ENCODE measurements at places on chromosomes 4 and X.

GRCh38 chrX:17535229-17535628 is 160.2 kb downstream of the NHS start:
- no peak for DNase-seq

- DNase-seq: no peak
Measured at GRCh38 chr4:36523182-36523581, 241.8 kb downstream of the DTHD1 start.

DNA sequence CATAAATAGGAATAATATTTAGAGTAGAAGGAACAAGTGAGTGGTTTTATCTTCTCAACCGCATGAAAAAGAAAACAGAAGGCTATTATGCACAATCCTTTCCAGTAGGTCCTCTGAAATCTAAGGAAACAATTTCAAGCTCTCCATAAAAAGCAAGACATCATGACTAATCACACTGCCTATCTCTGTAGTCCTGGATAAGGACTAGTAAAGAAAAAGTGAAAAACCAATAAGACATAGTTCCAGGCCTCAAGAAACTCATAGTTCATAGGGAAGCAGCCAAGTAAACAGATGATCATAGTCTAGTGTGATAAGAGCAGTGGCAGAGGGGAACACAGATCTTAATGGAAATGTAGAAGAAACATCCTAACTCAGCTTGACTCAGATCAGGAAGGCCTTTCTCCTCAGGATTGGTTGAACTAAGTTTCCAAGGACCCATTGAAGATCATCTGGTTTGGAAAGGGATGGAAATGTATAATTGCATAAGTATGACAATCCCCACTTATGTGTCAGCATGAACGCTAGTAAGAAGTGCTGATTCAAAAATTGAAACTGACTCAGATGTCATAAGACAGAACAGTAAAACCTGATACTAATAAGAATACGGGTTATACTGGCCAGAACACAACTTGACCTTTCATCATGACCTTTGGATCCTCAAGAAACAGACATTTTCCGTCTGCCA is 155.3 kb downstream of the GRIA3 start:
- DNase-seq: no peak

DNA sequence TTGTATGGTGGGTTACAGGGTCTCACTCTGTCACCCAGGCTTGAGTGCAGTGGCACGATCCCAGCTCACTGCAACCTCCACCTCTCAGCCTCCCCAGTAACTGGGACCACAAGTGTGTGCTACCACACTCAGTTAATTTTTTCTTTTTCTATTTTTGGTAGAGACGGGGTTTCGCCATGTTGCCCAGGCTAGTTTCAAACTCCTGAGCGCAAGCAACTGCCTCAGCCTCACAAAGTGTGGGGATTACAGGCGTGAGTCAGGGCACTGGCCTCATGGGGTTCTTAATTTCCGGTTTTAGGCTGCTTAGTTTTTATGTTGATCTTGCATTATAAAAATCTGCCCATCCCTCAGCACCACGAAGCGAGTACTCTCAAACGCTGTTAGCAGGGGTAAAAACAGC is 6.7 kb downstream of the BCAP31 start:
- DNase-seq: no peak

DNA sequence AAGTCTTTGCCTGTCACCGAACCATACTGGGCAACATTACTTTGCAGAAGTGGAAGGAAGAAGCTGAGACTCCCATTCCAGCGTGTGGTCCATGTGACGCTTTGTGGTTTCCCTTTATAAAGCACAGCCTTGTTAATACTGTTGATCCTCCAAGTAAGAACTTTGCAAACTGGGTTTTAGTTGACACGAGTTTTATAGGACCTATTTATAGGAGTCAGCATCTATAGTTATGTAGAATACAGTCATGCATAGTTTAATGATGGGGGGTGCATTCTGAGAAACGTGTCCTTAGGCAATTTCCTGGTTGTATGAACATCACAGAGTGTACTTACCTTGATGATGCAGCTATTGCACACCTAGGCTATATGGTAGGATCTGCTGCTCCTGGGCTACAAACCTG is 1879.4 kb upstream of the TENM3 start:
- no peak for DNase-seq

- DNase-seq: no peak
Measured at GRCh38 chr4:150039274-150040127, 38.7 kb upstream of the DCLK2 start.

GRCh38 chr4:47372561-47372960 is 90.9 kb downstream of the COMMD8 start:
- DNase-seq: no peak

- no peak for DNase-seq
Measured at GRCh38 chr4:80831383-80832361, 198.8 kb upstream of the BMP3 start.

DNA sequence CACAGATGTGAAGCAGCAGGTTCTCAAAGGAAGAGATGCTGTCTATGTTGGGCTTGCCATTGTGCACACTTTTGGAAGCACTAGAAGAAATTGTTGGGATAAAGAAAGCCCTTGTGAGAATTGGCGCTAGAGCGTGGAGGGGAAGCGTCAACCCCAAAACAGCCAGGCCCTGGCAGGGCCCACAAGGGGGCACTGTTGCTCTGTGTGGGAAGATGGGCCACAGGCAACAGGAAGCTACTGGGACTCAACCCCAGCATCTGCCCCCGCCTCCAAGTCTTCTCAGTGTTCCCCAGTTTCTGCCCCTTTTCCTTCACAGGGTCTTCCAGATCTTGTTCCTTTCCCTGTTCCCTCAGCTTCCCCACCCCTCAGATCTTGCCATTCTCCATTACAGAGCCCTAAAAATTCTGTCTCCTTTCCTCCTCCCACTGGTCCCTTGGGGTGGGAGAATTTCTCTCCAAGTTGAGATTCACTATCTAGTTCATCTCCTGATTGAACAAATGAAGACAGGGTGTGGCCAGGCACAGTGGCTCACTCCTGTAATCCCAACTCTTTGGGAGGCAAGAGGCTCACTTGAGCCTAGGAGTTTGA is 85.5 kb downstream of the STARD8 start:
- DNase-seq: peak; percentile 14

DNA sequence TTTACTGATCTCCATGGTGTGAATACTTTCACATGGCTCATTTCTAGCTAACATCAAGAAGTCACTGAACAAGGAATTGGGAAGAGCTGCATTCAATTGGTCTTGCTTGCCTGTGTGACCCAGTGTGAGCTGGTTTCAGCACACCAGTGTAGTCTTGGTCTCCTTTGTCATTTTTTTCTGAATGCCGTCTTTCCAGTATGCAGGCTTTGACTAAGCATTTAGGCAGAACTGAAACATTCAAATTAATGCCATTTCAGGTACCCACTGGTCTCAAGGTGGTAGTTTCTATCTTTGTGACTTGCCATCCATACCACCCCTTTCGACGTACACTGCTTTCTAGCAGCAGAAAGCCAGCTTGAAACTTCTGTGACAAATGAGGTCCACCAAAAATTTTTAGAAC is 550.5 kb upstream of the BOD1L1 start:
- no peak for DNase-seq

DNA sequence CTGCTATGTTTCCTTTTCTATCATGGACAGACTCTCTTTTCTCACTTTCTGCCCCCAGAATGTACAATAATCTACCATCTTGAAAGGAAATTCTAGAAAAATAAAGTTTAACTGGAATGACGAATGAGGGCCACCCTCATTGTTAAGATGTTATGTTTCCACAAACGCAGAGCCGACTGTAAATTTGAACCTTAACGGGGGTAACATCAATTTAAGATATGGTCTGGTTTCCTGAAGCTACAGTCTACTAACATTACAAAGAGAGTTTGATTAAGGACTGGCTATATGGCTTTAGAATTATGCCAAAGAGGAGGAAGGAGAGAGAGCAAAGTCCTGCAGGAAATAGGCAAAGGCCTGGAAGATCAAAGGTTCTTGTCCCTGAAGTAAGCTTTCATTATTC is 227.2 kb downstream of the USP46 start:
- no peak for DNase-seq

DNA sequence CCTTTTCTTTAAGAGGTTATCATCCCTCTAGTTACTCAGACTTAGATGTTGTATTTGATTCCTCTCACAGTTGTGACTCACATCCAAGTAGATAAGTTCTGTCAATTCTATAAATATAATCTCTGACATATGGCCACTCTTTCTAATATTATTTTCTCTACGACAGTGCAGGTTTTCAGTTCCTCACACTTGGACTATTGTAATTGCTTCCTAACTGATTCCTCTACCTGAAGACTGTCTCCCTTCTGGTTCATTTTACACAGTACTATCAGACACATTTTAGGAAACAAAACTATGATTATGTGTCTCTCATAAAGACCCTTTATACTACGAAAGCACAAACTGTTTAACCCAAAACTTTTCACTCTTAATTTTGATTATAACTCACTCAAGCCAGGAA is 31.3 kb upstream of the GNRHR start:
- DNase-seq: no peak

DNA sequence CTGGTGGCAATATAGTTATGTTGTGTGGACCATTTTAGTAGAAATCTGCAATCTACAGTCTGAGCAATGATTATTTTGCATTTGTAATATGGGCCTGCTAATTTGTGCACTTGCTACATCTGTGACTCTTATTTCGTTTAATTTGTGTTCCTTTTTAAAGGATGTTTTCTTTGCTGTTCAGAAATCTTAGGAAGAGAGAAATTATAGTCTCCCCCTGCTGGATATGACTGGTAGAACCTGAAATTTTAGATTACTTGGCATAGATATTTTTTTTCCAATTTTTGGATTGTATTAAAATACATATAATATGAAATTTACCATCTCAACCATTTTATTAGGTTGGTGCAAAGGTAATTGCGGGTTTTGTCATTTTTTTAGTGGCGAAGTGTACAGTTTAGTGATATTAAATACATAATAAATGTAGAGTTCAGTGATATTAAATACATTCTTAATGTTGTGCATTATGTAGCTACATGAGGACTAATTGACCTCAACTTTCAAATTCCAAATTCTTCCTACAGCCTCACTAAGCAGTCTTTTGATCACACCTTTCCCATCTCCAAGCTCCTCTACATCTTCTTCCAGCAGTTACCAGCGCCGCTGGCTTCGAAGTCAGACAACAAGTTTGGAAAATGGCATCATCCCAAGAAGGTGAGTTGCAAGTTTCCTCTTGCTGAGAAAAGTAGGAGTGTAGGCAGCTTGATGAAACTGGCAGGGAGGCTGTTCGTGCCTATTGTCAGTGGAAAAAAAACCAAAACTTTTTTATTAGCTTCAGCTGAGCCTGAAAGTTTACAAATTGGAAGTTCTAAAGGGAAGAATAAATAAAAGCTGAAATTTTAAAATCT is 82.2 kb downstream of the FNIP2 start:
- DNase-seq: no peak

DNA sequence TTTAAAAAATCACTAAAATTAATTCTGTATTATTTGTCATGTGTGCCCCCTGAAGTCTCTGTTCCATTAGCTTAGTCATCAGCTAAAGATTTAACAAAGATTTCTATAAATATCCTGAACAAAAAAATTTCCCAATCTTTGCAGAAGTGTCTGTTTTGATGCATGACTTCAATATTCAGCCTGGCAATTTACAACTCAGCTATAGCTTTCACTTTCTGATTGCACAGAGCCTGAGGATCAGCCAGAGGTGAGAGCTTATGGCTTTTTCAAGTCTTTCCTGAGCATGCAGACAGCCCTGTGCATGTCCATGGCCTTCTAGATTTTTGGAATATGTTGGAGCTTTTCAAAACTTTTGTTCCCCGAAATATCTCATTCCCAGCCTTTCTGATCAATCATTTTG is 420.1 kb downstream of the ZNF674 start:
- DNase-seq: no peak

DNA sequence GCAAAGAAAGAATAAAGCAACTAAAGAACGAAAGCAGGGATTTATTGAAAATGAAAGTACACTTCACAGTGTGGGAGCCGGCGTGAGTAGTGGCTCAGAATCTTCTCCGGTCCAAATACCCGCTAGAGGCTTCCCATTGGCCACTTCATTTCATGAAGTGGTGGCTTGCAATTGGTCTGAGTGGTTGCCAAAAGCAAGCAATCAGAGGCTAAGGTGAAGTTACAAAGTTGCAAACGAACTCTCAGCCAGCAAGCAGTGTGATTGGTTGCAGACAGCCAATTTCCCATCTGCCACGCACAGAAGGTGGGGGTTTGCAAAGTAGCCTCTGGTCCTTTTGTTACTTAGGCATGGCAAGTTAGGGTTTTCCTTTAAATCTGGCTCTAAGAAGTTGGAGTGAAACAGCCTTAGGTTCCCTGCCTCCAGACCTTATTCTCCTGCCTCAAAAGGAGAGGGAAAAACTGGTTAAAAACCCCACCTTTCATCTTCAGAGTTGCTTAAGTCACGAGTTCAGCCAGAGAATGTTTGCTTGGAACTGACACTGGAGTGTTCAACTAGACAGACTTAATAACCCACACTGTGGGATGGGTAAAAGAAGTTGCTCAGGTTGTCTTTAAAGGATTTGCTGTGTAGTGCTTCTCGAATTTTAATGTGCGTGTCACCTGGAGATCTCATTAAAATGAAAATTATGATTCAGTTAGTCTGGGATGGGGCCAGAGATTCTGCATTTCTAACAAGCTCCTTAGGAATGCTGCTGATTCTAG is 6.9 kb upstream of the CLOCK start:
- DNase-seq: no peak

DNA sequence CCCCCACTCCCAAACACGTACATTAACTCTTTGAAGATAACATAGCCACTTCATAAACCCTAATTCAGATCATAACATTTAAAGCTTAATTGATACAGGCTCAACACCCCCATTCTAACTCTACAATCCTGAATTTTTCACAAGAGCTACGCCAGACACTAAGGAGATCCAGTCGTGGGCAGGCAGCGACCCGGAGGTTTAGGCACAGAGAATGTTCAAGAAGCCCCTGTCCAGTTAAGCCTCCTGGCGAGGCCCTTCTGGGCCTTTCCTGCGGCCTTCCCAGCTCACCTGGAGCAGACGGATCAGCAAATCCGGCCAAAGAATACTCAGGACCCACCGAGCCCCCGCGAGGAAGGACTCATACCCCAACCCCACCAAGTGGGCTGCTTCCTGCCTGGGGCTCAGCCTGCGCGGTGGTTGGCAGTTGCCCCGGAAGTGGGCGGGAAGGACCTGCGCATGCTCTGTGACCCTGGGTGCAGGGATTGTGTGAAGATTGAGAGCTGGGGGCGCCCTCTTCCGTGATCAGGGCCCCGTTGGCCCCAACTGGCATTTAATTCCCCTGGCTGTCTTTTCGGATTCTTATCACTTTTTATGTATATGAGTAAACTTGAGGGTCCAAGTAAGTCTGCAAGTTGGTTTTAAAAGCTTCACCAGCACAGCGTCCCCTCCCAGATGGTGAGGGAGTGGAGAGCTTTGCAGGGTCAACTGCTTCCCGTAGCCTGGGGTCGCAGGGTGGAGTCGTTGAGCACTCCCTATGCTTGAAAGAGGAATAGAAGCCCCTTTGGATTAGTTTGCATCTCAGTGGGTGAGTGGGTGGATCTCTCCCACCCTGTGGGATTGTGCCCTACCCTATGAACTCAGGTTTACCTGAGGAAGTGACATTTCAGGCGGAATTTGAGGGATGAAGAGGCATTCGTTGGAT is at the start of gene TRIM61:
TRIM61 (minus strand) TSS at position 415 of the 922 bp plus-strand sequence. CDS start 7,655 bp downstream, outside the sequence.
- DNase-seq: peak; percentile 77

Data from GM18507 (cell line).